Keratinocyte (primary cell): ENCODE measurements at places on chromosomes 11 and 22. TPM values are rescaled to one million over a fixed set of nuclear protein-coding genes. Genes with fewer than 3 reads are reported as not detected.

GRCh38 chr11:69114362-69114761, 41.4 kb upstream of the SMIM38 start:
- no peak overlapping the region for H3K27ac ChIP-seq
- H3K36me3 ChIP-seq: no peaks in the 10 kb centered on the region
- H3K4me3 ChIP-seq: no peak overlapping the region

DNA sequence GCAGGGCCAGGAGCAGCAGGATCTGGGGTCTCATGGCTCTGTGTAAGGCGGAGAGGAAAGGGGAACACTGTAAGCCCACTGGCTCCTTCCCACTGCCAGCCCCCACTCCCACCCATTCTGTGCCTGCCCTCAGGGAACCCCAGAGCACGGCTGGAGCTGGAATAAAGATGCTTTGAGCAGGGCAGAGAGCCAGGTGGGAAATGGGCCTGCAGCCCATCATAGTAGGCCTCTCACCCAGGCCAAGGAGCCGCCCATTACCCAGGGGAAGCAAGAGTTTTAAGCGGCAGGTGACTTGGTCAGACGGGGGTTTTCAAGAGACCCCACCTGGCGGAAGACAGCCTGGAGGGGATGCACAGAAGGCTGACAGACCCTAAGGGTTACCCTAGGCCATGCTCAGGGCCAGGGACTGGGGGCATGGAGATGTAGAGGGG, 4.6 kb downstream of the LRRC32 start:
- no peak overlapping the region for H3K27ac ChIP-seq
- H3K4me1 ChIP-seq: peaks cover 3% of the 10 kb centered on the region
- no peak for DNase-seq
- no peak overlapping the region for H3K4me3 ChIP-seq
- H3K36me3 ChIP-seq: no peaks in the 10 kb centered on the region

Gene C11orf97
- not detected in 3 replicates for polyA plus RNA-seq

Gene OR6T1
- polyA plus RNA-seq: not detected in 3 replicates

- peaks cover 62% of the 10 kb centered on the region for H3K27me3 ChIP-seq
- DNase-seq: no peak
- H3K4me3 ChIP-seq: no peak overlapping the region
- H3K36me3 ChIP-seq: no peaks in the 10 kb centered on the region
- H3K4me1 ChIP-seq: peaks cover 2% of the 10 kb centered on the region
Observed at GRCh38 chr11:92225568-92226330, 1.1 kb downstream of the FAT3 start.

Gene DGAT2
- 1.8 to 6.9 TPM (median 2.4 TPM) in 3 replicates for polyA plus RNA-seq

Gene RAG2
- polyA plus RNA-seq: not detected in 3 replicates

- no peak for DNase-seq
- H3K27ac ChIP-seq: peak overlapping the region; percentile 86
- H3K4me3 ChIP-seq: peak overlapping the region; percentile 56
Observed at GRCh38 chr11:12799334-12799835, 125.2 kb downstream of the TEAD1 start.

DNA sequence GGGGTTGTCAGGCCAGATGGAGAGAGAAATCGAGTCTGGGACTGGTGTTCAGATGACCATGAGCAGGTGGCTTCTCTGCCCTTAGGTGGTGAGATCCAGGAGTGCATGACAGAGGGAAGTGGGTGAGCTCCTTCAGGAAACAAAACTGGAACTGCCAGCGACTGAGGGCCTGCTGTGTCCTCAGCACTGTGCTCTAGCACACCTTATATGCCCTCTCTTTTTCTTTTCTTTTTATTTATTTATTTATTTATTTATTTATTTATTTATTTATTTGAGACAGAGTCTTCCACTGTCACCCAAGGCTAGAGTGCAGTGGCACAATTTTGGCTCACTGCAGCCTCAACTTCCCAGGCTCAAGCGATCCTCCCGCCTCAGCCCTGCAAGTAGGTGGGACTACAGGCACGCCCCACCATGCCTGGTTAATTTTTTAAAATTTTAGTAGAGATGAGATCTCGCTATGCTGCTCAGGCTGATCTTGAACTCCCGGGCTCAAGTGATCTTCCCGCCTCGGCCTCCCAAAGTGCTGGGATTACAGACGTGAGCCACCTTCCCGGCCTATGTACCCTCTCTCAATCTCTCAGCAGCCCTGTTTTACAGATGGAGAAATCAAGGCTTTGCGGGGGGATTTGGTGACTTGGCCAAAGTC, 14.8 kb upstream of the RASD2 start:
- peaks cover 15% of the 10 kb centered on the region for H3K4me1 ChIP-seq
- no peak for DNase-seq
- no peak overlapping the region for H3K27ac ChIP-seq

- H3K27ac ChIP-seq: no peak overlapping the region
- no peaks in the 10 kb centered on the region for H3K4me1 ChIP-seq
- no peaks in the 10 kb centered on the region for H3K27me3 ChIP-seq
- no peak for DNase-seq
- H3K4me3 ChIP-seq: no peak overlapping the region
Observed at GRCh38 chr11:117117681-117118080, 19.5 kb upstream of the SIK3 start.

DNA sequence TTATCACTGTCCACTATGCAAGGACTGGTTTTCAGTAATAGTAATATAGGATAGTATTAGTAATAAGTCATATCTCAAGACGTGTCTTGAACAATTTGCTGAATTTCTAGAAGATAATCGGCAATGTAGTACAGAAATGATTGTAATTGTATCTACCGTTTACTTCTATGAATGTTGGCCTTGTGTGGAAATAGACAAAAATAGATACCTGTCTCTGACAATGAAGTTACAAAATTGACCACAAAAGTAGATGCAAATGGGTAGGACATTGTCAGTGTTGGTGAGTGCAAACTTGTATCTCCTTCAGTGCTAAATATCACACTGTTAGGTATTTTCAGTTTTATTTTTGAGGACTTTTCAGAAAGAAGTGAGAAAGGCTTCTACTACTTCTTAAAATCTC, 43.1 kb downstream of the SVIP start:
- H3K4me3 ChIP-seq: no peak overlapping the region
- H3K4me1 ChIP-seq: no peaks in the 10 kb centered on the region
- H3K27ac ChIP-seq: no peak overlapping the region
- no peaks in the 10 kb centered on the region for H3K36me3 ChIP-seq
- DNase-seq: no peak

Gene DDX25
- polyA plus RNA-seq: 0.04 to 0.12 TPM (median 0.05 TPM) in 3 replicates

Gene SAA1
- polyA plus RNA-seq: 25.6 to 94.6 TPM (median 27.5 TPM) in 3 replicates

- DNase-seq: no peak
- no peak overlapping the region for H3K27ac ChIP-seq
- H3K4me1 ChIP-seq: peaks cover 18% of the 10 kb centered on the region
- no peak overlapping the region for H3K4me3 ChIP-seq
- H3K27me3 ChIP-seq: no peaks in the 10 kb centered on the region
- no peaks in the 10 kb centered on the region for H3K36me3 ChIP-seq
Observed at GRCh38 chr11:66953081-66953833, 4.9 kb downstream of the PC start.

DNA sequence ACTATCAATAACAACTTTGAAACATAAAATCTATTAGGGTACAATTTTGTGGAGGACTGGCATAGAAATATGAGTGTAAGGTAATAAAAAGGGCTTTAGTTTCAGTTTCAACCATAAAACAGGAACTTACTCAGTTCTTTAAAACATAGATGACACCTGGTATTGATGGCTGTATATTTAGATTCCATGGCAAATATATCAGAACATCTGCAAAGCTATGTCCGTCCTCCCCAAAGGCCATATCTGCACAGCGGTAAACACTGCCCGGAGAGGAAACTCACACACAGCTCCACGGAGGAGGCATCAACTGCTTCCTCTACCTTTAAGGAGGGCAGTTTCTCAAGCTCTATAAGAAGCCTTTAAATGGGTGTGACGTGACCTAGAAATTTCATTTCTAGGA, 993.3 kb downstream of the BRD1 start:
- H3K27me3 ChIP-seq: no peaks in the 10 kb centered on the region
- no peaks in the 10 kb centered on the region for H3K36me3 ChIP-seq
- no peak for DNase-seq
- no peak overlapping the region for H3K4me3 ChIP-seq
- no peaks in the 10 kb centered on the region for H3K4me1 ChIP-seq

Gene ART1
- polyA plus RNA-seq: not detected in 3 replicates

- H3K36me3 ChIP-seq: no peaks in the 10 kb centered on the region
- H3K4me1 ChIP-seq: peaks cover 4% of the 10 kb centered on the region
- no peak overlapping the region for H3K27ac ChIP-seq
- no peak for DNase-seq
Observed at GRCh38 chr22:46991666-46992065, 229.2 kb downstream of the TBC1D22A start.

- H3K36me3 ChIP-seq: no peaks in the 10 kb centered on the region
- no peak for DNase-seq
- H3K27me3 ChIP-seq: peaks cover 58% of the 10 kb centered on the region
Observed at GRCh38 chr11:3169255-3170043, 4.3 kb upstream of the OSBPL5 start.

GRCh38 chr11:9065607-9066432, 25.6 kb downstream of the SCUBE2 start:
- no peaks in the 10 kb centered on the region for H3K36me3 ChIP-seq
- no peak for DNase-seq
- H3K27ac ChIP-seq: no peak overlapping the region
- no peaks in the 10 kb centered on the region for H3K4me1 ChIP-seq

GRCh38 chr11:70824605-70825245, 426.4 kb downstream of the CTTN start:
- DNase-seq: no peak
- H3K4me3 ChIP-seq: no peak overlapping the region
- H3K27ac ChIP-seq: no peak overlapping the region
- H3K4me1 ChIP-seq: no peaks in the 10 kb centered on the region
- peaks cover 33% of the 10 kb centered on the region for H3K27me3 ChIP-seq

Gene RASD2
- 0.01 to 0.03 TPM in 2 of 3 replicates, not detected in the other for polyA plus RNA-seq

Gene SCGB2A2
- polyA plus RNA-seq: not detected in 3 replicates

- H3K4me3 ChIP-seq: no peak overlapping the region
- H3K36me3 ChIP-seq: no peaks in the 10 kb centered on the region
- H3K27me3 ChIP-seq: no peaks in the 10 kb centered on the region
- no peaks in the 10 kb centered on the region for H3K4me1 ChIP-seq
- DNase-seq: no peak
Observed at GRCh38 chr11:34417202-34417601, 21.5 kb upstream of the CAT start.

DNA sequence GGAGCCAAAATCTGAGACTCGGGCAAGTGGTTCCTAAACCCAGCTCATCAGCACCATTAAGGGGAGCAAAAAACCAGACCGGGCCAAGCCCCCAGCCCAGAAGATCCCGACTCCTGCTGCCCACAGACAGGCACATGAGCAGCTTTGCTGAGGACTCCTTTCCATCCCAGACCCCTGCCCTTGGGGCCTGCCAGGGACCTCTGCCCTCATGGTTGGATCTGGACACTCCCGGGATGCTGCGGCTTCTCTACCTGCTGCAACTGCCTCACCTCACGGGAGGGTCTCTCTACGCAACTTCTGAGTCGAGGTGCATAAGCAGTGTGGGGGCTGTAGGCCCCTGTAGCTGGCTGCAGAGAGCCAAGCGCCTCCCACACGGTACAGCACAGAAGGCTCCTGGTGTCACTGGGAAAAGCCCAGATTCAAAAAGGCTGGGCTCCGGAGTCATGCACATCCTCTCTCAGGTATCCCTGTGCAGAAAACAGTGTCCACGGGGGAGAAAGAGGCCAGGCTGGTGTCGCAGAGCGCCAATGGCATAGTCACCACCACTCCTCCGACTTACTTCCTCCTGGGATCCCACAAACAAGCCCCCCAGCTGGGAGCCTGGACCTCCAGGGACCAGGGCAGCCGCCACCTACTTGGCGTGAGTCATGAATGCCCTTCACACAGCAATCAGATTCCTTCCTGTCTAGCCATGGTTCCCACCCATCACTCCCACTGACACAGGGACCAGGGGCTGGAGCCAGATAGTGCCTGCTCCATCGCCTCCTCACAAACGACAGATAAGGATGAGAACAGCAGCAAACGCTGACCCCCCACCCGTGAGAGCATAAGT, 122.1 kb downstream of the BCR start:
- H3K4me1 ChIP-seq: no peaks in the 10 kb centered on the region
- DNase-seq: no peak
- no peak overlapping the region for H3K4me3 ChIP-seq
- H3K27ac ChIP-seq: no peak overlapping the region

Gene SRPRA
- polyA plus RNA-seq: 50.7 to 96.1 TPM (median 56.0 TPM) in 3 replicates

GRCh38 chr22:35893698-35894097, 134.9 kb downstream of the RBFOX2 start:
- peak overlapping the region; percentile 93 for H3K27ac ChIP-seq
- no peak for DNase-seq
- H3K4me3 ChIP-seq: no peak overlapping the region
- no peaks in the 10 kb centered on the region for H3K36me3 ChIP-seq
- no peaks in the 10 kb centered on the region for H3K27me3 ChIP-seq

Gene ATP5MG
- 259 to 463 TPM (median 338 TPM) in 3 replicates for polyA plus RNA-seq

Gene ASRGL1
- 0.05 to 0.25 TPM (median 0.14 TPM) in 3 replicates for polyA plus RNA-seq

DNA sequence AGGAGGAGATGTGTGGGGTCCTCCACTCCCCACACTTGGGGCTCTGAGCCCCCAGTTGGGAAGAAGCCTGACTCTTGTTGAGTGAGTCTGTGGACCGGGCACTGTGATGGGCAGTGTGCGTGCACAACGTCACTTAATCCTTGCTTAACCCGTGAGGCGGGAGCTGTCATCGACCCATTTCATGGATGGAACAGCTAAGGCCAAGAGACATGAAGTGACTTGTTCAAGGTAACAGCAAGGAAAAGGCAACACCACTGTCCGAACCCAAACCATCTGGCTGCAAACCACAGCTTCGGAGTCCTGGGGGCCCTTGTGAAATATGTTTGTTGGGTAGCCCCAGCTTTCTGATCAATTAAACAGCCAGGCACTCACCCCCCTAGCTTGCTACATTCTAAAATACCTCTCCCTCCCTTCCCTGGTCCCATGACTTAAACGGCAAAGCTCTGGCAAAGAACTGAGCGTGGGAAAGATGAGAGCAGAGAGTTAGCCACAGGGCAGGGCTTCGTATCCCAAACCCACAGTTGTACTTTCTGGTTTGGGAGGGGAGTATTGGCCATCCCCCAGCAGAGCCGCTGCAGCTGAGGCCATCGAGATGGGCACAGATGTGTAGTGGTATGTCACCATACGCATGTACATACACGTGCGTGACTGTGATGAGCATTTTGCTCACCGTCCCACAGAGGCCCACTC, 26.3 kb downstream of the FADS2 start:
- H3K4me3 ChIP-seq: no peak overlapping the region
- no peak overlapping the region for H3K27ac ChIP-seq
- no peak for DNase-seq

DNA sequence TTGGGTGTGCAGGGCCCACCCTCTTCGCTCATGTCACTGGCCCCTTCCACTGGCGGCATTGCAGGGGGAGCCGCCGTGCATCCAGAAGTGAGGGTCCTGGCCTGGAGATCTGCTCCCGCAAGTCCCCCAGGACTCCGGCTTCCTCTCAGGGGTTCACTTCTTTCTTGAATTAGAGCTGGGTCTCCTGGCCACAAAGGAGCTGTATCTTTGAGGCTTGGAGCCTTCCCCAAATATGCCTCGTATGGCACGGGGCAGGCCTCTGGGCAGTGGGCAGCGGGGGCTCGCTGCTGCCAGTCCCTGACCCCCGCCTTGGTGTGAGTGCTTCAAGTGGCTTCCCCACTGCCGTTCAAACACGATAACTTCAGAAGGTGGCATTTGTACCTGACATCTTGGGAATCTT, 7.4 kb upstream of the IFITM3 start:
- no peak for DNase-seq
- no peaks in the 10 kb centered on the region for H3K36me3 ChIP-seq
- no peak overlapping the region for H3K4me3 ChIP-seq
